ENCODE measurements at places on chromosomes 12 and 14.
A peak's percentile ranks its signal among the peaks of the same experiment; 100 is the strongest.

GRCh38 chr12:74227846-74228545 lies 309.6 kb upstream of the ATXN7L3B start:
- DNase-seq, result no peak

GRCh38 chr12:90029317-90029716 lies 320.7 kb upstream of the ATP2B1 start:
- no peak for DNase-seq

DNA sequence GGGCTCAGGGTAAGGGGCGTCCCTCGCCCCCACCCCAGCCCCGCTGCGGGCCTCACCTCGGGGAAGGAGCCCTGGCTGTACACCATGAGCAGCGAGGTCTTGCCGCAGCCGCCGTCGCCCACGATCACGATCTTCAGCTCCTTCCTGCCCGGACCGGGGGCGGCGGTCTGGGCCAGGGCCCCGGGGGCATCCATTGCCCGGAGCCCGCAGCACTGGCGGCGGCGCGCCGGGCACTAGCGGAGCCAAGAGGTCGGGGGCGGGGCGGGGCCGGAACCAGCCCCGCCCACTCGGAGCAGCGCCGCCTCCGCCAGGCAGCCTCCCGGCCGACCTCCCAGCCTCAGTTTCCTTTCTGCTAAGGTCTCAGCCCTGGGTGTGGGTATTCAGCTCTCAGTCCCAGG lies at the start of gene RHOF:
Gene RHOF (minus strand): TSS at position 249 of the 398 bp plus-strand sequence. CDS start 55 bp downstream, at position 194.
- DNase-seq, result no peak

DNA sequence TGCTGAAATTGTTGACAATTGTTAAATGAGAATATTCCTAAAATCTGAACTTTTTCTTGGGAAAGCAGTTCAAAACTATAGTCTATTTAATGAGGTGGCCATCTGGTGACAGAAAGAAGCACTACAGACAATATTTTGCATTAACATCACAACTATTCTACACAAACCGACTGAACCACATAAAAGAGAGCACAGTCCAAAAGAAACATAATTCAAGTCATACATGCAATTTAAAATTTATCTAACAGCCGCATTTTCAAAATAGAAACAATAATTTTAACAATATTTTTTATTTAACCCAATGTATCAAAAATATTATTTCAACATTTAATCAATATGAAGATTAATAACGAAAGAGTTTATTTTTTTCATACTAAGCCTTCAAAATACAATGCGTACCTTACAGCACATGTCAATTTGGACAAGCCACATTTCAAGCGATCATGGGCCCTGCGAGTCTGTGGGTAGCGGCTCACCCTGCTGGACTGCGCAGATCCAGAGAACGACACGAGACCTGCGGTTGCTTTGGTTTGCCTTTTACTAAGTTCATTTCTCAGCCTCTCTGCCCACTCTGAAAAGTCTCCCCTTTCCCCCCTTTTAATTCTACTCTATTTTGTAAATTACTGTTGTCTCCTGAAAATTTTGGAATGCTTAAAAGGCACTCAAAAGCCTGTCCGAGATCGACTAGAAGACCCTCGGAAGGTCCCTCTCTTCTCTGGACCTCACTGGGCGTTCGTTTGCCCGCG lies 947 bp upstream of the LRRC9 start:
- peak; percentile 37 for DNase-seq

GRCh38 chr14:30710876-30711275 lies 88.8 kb downstream of the SCFD1 start:
- no peak for DNase-seq

DNA sequence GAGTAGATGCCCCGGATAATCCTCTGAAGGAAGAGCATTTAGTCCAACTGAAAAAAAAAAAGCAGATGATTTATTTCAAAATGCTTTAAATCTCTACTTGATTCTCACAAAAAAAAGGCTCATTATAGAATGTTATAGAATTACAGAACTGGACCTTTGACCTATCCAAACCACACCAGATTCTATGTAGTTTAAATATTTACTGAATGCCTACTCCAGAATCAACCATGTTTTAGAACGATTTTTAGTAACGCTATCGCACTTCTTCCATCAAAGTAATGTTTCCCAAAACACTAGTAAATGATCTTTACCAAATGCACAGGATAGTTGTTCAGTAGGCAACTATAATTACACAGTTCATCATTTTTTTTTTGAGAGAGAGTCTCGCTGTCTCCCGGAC lies 2.6 kb downstream of the RPS29 start:
- no peak for DNase-seq

- DNase-seq, result no peak
Measured at GRCh38 chr14:71731096-71731495, 201.1 kb upstream of the RGS6 start.

DNA sequence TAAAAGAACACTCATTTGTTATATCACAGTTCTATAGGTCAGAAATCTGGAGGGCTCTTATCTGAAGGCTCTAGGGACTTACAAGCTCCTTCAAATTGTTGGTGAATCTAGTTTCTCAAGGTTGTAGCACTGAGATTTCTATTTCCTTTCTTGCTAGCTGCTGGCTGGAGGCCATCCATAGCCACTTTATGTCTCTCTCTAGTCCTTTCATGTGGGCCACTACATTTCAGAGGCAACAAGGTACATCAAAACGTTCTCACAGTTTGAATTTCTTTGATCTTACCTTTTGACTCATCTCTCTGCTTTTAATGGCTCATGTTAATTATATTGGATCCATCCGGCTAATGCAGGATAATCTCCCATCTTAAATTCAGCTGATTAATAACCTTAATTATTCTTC lies 286.8 kb downstream of the DIO2 start:
- no peak for DNase-seq

- no peak for DNase-seq
Measured at GRCh38 chr12:87820524-87821202, 208.5 kb downstream of the C12orf50 start.

GRCh38 chr12:78881685-78882084 lies 17.1 kb downstream of the SYT1 start:
- DNase-seq, result no peak
